ENCODE measurements at places on chromosomes 2 and 18.
A peak's percentile ranks its signal among the peaks of the same experiment; 100 is the strongest.

- no peak for DNase-seq
Observed at GRCh38 chr2:203105996-203106395, 91.3 kb downstream of the NBEAL1 start.

DNA sequence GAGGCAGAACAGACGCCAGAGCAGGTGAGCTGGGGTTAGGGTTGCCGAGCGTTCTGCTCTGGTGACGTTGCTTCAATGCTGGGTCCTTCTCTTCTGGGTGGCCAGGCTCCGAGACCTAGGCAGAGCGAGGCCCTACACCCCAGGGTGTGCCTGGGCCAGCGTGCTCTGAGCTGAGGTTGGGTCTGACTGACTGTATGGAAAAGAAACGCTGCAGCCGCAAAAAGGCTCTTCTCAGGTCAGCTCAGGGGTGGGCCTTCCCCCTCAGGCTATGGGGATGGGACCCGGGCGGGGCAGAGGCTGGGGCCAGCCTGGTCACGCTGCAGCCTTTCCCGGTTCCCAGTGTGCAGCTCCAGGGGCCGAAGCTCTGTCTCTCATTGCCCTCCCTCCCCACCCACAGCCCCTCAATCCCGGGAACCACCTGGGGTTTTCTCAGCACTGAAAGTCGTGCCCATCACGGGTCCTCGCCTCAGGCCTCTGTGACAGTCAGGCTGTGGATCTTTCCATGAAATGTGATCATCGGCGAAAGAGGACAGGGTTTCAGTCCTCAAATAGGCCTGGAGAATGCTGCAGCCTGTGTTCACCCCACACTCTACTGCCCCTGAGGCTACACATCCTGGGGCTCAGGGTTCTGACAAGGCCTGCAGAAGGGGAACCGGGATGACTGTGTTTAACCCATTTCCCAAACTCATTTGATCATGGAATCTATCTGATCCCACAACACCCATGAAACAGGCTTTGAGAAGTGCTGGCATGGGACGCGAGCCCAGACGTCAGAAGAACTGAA, 19.4 kb downstream of the CYP26B1 start:
- no peak for DNase-seq

- DNase-seq = no peak
Observed at GRCh38 chr2:232973011-232973735, 39.9 kb downstream of the NGEF start.

GRCh38 chr2:217329023-217329431, 469.2 kb upstream of the TNP1 start:
- DNase-seq = no peak

GRCh38 chr2:187453078-187453641, 5.1 kb upstream of the CALCRL start:
- DNase-seq = peak; percentile 69

DNA sequence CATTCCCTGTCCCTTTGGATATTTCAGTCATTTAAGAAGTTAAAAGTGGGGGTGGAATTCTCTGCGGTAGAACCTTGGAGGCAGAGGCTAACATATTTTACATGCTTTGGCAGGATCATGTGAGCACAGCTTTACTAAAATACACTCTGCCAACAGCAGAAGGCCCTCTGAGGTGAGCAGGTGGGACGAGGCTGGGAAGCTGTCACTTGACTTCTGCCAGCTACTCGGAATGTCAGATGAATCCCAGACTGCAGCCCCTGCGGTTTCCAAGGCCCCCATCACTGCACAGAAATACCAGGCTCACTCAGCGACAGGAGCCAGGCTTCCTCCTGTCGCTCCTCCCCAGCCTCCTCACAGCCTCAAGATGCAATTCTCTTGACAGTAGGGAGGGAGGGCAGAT, 220.9 kb upstream of the REV1 start:
- DNase-seq = no peak

DNA sequence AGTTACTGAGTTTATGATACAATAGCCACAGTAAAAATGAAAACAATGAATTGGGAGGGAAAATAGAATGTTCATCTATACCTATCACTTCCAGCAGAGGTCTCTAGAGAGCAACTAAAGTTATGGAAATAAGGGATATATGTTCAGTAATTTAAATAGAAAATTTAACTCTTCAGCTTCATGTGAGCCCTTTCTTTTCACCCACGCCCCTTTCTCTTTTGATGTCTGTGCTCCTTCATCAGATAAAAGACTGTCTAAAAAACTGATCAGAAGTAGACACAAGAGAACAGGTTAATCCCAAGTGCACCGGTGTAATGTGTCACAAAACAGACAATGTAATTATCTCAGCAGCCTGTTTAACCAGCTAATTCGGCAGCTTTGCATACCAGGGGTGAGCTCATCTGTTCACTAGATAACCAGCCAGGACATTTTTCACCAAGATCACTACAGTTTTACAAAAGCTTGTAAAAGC, 238.5 kb upstream of the ERBB4 start:
- DNase-seq = peak; percentile 45

GRCh38 chr18:396556-396955, 103.9 kb downstream of the COLEC12 start:
- no peak for DNase-seq

DNA sequence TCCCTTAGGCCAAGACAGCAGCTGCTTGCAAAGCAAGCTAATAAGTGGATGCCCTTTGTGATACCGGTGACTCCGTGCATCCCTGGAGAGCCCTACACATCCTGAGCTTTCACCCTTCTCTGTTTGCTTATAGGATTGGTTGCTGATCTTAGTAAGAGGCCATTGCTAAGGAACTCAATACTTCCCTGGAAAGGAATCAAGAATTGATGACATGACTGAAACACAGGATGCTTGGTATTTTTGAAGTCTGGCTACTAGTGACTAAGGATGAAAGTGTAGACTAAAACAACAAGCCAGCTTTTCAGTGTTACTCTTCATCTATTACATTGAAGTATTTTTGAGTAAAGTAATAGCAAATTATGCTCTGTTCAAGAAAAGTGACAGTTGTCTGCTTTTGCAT, 123.0 kb upstream of the SERPINE2 start:
- no peak for DNase-seq

DNA sequence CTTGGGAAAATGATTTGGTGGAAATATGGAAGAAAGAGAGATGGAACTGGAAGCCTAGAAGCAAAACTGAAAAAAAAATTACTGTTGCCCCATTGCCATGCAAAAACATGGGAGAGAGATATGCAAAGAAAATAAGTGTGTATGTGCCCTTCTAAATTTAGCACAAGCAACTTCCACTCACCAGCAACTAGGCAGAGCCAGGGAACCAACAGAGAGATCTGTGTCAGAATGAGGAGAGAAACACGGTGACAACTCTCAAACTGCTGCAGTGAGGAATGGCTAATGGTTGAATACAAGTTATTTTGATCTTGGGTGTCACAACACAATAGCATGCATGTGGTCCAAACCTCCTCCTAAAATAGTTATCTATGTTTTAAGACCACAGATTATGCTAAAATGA, 10.9 kb downstream of the DSC2 start:
- no peak for DNase-seq

- DNase-seq = no peak
Observed at GRCh38 chr2:28038722-28039121, 148.2 kb downstream of the BABAM2 start.

GRCh38 chr2:141720476-141720875, 410.3 kb downstream of the LRP1B start:
- no peak for DNase-seq

GRCh38 chr2:14960686-14961324, 328.3 kb downstream of the LRATD1 start:
- no peak for DNase-seq

DNA sequence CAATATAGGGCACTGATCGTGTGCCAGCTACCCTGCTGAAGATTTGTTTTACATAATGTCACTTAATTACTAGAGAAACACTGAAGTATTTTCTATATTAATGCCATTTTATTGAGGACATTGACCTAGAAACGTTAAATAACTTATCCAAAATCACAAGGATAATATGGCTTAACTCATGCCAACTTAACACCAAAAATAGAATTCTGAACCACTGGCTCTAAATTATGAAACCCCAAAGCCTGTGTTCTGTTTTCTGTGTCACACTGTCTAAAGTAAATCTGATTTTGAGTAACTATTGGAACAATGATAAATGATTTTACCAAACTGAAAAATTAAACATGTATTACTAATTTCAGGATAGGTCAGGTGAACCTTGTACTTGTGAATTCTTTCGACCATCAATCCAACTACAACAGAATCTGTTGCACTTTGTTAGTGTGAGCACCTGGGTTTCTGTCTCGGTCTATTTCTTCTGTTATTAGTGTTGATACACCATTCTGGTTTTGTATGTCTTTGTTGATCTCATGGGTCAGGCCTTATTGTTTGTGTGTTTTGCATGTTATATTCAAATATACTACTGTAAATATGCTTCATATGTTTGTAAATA, 48.2 kb upstream of the CCDC141 start:
- no peak for DNase-seq

DNA sequence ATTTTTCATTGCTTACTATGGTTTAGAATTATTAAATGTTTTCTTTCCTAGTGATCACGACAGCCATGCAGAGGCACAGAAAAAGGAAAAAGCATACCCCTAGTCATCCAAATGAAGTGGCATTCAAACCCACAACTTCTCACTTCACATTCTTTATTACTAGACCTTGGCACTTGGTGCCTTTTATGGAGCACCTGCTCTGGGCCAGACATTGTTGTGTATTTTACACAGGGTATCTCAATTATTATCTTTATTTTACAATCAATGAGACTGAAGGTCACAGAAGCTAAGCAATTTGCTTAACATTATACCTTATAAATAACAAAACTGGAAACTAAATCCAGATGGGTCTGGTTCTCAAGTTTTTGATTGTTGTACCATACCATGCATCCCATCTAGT, 235.3 kb downstream of the LRATD1 start:
- DNase-seq = no peak

DNA sequence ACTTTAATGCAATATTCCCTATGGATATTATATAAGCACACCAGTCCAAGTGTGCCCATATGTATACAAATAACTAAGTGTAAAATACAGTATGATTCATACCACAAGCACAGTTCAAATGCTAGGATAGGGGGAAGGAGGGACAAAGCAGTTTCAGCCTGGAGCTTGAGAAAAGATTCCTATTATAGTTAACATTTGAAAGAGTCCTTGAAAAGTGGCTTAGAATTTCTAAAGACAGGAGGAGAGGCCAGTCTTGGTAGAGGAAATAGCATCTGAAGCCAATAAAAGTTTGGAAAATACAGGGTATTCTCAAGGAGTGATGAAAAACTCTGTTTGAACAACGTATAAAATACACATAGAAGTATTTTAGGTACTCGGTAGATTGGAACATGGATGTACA, 173.4 kb upstream of the CWC22 start:
- DNase-seq = no peak

GRCh38 chr2:61726456-61727209, 127.2 kb downstream of the FAM161A start:
- DNase-seq = peak; percentile 24

Measured in suppressor macrophage treated with lipopolysaccharide for 1 hour (primary cell).